ENCODE measurements at places on chromosomes 3 and 15.
A peak's percentile ranks its signal among the peaks of the same experiment; 100 is the strongest.

GRCh38 chr15:40702077-40702476 lies 7.1 kb downstream of the RAD51 start:
- no peak for DNase-seq

DNA sequence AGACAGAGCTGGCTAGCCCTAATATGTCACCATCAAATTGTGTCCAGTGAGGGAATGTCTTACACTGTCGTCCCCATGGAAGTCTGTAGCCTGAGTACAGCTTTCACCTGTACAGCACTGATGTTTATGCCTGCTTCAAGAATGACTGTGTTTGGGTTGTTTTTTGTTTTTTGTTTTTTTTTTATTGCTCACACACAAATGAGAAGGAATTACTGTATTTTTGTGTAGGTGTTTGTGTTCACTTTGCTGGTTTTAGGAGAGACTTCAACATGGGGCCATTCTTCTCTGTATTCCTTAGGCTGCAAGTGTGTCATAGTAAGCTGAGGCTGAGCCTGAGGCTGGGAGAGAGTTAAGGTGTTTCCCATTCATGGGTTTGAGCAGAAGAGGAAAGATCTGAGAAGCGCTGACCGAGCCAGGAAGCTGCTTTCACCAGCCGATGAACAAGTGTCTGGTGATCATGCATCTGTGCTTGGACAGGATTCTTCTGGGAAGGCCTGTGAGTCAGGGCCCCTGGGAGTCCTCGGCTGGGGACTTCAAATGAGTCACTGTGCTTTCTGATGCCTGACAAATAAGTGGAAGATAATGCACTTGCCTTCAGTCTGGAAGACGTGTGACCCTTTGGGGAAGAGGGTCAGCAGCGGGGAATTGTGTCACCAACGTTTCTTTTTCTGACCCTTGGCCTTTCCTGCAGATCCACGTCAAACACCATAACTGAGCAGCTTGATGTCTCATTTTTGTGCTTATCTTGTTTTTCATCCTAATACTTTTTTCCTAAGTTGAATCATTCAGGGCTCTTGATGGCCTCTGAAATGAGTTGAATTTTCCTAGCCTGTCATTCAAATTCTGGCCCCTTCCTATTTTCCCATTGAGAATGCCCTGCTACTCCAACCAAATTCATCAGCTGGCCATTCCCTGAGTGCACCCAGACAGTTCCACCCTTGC lies 36.7 kb upstream of the ZBTB38 start:
- peak; percentile 100 for DNase-seq

DNA sequence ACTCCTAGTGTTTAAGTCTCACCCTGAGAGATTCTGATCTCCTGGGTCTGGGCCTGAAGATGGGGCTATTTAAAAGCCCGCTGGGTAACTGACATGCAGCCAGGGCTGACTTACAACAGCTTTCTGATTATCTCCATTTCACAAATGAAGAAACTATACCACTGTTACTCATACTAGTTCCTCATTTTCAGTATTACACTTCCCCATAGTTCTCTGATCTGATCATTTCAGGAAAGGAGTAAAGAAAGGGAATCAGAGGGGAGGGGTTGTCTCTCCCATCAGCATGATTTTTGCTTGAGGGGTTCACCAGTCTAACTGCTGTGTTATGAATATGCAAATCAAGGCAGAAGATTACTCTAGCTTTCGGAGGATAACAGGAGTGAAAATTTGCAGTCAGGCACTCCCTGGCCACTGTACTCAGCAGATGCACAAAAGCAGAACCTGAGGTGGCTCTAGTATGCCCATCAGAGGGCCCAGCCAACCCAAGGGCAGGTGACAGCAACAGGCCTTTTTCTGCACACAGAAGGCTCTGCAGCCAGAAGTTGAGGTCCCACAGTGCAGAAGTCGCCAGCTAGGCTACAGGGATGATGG lies 59.4 kb downstream of the DAPK2 start:
- DNase-seq = no peak

DNA sequence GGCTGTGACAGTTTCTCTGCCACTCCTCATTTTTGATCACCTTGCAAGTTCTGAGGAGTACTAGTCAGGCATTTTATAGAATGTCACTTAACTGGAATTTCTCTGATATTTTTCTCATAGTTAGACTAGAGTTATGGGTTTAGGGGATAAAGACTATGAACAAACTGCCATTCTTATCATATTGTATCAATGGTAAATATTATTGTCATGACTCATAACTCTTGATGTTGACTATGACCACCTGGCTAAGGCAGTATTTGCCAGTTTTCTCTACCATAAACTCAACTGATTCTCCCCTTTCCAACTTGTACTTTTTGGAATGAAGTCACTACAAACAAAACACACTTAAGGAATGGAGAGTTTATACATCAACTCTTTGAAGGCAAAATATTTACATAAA lies 22.7 kb upstream of the OR5K1 start:
- no peak for DNase-seq

- DNase-seq = peak; percentile 55
These were observed 18.3 kb upstream of the NTRK3 start for GRCh38 chr15:88274553-88275460.

GRCh38 chr15:64082757-64083156 lies 10.9 kb downstream of the CIAO2A start:
- DNase-seq = no peak

DNA sequence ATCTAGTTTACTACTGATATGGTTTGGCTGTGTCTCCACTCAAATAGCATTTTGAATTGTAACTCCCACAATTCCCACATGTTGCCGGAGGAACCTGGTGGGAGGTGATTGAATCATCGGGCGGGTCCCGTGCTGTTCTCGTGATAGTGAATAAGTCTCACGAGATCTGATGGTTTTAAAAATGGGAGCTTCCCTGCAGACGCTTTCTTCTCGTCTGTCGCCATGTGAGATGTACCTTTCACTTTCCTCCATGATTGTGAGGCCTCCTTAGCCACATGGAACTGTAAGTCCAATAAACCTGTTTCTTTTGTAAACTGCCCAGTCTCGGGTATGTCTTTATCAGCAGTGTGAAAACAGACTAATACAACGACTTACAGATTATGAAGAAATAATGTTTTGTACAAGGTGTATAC lies 35.6 kb upstream of the PYDC2 start:
- no peak for DNase-seq

DNA sequence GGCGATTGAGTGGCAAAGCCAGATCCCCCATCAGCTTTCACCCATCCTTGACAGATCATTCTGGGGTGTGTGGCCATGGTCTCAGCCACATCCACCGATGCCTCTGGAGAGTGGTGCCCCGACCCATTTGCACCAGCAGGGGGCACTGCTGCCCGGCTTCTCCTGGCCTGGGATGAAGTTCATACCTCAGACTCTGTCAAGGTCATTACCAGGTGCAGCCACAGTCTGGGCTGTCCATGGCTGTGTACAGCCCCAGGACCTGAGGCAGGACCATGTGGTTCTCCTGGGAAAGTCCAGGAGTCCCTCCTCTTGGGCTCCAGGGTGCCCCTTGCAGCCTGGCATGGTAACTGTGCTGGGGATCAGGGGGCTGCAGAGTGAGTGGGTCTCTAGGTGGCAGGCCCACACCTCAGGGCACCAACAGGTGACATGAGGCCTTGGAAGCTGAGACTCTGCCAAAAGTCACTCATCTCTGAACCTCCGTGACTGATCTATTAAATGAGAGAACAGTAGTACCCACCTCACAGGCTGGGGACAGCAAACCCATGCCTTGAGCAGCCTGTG lies 67.2 kb downstream of the CACNA2D2 start:
- DNase-seq = peak; percentile 36

GRCh38 chr15:83733691-83734090 lies 79.8 kb downstream of the ADAMTSL3 start:
- no peak for DNase-seq

DNA sequence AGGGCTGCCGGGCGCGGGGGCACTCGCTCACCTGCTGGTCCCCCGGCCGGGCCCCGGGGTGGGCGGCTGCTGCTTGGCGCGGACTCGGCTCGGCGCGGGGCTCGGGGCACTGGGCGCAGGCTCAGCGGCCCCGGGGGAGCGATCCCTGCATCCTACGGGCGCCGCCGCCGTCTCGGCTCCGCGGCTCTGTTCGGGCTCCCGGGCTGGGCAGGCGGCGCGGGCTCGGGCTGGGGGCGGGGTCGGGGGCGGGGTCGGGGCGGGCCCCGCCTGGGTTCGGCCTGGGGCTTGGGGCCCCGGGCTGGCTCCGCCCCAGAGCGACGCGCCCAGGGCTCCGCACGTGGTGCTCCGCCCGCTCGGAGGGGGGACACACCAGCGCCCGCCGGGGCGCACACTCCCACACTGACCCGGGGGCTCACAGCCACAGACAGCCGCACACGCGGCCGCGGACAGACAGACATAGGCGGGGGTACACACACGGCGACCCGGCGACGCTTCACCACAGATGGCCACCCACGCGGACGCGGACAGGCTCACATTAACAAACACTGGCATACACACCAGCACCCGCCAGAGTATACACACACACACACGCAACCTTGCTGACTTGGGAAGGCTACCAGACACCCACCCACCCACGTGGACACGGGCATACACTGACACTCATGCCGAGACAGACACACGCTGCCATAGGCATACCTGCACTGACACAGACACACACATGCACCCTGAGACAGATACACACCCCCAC lies at the start of gene SCN5A:
TSS of gene SCN5A (minus strand) at position 188 of the 748 bp plus-strand sequence. CDS start 16,380 bp downstream, outside the sequence.
- DNase-seq = peak; percentile 39

DNA sequence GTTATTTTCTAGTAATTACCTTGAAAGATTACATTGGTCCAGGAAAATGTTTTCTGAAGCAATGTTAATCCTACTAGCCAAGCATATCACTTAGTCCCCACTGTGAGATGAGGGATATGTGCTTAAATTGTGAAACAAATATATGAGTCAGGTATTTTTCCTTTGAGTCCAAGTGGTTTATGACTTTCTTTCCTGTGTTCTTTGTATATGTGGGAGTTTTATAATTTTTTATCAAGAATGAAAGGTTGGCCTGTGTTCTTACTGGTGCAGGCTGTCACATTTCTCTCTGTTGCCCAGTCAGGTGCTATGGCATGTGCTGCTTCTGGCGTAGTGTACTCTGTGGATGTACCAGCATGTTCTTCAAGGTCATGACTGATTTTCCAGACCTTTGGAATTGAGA lies 147.4 kb downstream of the CMSS1 start:
- DNase-seq = peak; percentile 17

- no peak for DNase-seq
These were observed 725.2 kb upstream of the GOLIM4 start for GRCh38 chr3:168820810-168821415.

- no peak for DNase-seq
These were observed 10.9 kb downstream of the TEX55 start for GRCh38 chr3:119156868-119157267.

DNA sequence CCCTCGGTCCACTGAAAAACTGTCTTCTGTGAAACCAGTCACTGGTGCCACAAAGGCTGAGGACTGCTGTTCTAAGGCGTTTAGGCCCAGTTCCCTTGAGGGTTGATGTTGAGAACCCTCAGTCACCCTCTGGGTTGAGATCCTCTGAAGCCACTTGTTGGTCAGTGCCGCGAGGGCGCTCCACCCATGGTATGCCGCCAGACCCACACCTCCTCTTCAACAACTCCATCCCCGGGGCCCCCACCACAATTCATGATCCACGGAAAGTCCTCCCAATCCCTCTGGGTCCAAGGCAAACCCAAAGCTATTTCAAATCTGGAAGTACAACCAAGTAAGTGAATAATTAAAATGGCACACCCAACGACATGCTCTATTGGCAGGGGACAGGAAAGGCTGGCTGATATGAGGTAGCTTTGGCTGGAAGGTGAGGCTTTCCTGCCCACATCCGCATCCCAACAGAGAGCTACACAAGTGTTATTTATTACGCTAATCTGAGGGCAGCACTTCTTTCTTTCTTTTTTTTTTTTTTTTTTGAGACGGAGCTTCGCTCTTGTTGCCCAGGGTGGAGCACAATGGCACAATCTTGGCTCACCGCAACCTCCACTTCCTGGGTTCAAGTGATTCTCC lies 58.1 kb downstream of the XXYLT1 start:
- DNase-seq = no peak

GRCh38 chr15:77031376-77032050 lies 36.6 kb downstream of the PSTPIP1 start:
- peak; percentile 26 for DNase-seq

GRCh38 chr15:79358069-79358468 lies 47.2 kb downstream of the TMED3 start:
- DNase-seq = no peak

DNA sequence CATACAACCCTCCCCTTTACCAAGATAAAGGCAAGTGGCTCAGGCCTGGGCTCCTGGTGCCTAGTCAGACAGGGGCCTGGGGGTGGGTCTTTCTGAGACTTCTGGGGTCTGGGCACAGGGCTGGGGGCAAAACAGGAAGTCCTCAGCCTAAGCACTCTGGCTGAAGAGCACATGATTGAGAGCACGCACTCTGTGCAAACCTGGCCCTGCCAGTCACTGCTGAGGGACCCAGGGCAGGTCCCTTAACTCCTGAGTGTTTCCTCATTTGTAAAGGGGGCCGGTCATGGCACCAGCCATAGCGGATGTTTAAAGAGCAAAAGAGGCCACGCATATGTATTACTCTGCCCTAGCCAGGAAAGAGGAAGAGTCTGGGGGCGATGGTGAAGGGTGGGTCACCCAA lies 16.0 kb downstream of the TKT start:
- DNase-seq = no peak

- DNase-seq = no peak
These were observed 40.8 kb upstream of the THBS1 start for GRCh38 chr15:39539973-39540558.

- DNase-seq = no peak
These were observed 191.8 kb upstream of the CGNL1 start for GRCh38 chr15:57184502-57184901.

GRCh38 chr15:78399091-78399490 lies 38.9 kb upstream of the IREB2 start:
- DNase-seq = no peak

GRCh38 chr15:38536201-38536676 lies 28.4 kb downstream of the RASGRP1 start:
- peak; percentile 98 for DNase-seq

DNA sequence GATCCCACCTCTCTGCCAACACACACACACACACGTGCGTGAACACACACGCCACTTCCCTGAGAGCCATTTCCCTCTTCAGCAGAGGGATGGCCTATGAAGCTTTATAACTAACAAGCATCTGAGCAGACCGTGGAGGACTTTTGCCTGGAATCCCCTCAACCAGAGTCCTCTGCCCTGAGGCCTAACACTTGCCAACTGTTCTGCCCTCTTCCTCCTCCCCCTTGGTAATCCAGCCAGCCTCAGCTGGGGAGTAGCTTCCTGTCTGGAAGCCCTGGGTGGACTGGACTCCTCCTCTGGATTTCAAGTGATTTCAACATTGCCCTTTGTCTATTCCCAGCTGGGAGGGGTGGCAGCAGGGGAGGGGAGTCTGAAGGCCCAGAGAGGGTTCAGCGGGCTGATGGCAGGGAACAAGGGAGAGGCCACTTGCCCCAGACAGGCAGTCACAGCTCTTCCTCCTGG lies 68.4 kb upstream of the HACD2 start:
- DNase-seq = peak; percentile 89

DNA sequence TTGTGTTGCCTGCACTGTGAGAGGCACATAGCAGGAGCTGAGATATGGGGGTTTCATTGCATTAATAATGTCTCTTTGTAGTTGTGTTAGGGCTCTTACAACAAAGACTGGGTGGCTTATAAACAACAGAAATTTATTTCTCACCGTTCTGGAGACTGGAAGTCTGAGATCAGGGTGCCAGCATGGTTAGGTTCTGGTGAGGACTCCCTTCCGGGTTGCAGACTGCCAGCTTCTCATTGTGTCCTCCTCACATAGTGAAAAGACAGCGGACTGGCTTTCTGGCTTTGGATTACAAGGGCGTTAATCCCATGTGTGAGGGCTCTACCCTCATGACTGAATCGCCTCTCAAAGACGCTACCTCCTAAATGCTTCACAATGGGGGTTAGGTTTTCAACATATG lies 20.6 kb downstream of the TMEM108 start:
- no peak for DNase-seq

All from EL (cell line).